ENCODE measurements at places on chromosomes 7 and 10. TPM values are rescaled to one million over a fixed set of nuclear protein-coding genes. Genes with fewer than 3 reads are reported as not detected.

GRCh38 chr10:73819081-73819480 is 7.7 kb upstream of the NDST2 start:
- no peak for DNase-seq

DNA sequence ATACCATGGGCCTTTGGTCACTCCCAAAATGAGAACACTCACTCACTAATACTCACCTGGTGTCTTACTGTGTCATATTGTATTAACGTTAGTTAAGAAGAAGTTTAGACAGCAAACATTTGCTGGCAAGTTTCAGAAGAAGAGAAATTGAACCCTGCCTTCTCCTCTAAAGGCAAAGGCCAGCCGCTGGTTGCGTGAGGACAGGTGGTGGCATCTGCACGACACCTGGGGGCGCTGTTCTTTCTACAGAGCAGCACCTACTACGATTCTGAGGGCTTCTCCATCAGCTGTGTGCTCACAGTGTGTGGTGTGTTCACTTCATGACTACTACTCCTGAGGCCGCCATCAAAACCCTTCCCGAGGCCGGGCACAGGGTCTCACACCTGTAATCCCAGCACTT is 17.9 kb upstream of the CLEC2L start:
- DNase-seq, result no peak

DNA sequence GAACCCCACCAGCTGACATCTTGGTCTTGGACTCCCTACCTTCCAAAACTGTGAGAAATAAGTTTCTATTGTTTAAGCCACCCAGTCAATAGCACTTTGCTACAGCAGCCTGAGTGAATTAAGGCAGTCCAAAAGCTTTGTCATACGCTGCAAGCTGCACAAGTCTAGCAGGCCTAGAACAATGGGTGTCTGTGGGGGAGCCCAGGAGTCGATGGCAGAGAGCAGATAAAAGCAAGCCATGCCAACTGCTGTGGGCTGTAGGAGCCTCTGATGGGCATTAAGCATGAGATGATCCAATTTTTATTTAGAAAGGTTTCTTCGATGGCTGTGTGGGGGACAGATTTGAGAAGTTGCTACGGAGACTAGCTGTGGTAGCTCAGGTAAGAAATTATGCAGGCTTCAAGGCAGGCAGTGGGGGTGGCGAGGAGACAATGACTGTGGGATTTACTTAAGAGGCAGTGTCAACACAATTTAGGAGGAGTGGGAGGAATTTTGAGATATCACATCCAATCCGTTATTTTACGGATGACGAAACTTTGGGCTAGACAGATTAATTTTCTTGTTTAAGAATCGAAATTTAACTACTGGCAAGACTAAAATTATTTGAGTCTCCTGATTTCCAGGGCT is 110.4 kb downstream of the NRCAM start:
- no peak for DNase-seq

H2BK1 gene
- not detected for total RNA-seq

PPP1R9A gene
- total RNA-seq, result 30.5 TPM

OR13A1 gene
- not detected for total RNA-seq

Data from mucosa of gallbladder (tissue), 1 donor.